SK-N-SH treated with all-trans-retinoic acid at 6 μM for 48 hours (cell line): ENCODE measurements at places on chromosomes 7 and 10.

DNA sequence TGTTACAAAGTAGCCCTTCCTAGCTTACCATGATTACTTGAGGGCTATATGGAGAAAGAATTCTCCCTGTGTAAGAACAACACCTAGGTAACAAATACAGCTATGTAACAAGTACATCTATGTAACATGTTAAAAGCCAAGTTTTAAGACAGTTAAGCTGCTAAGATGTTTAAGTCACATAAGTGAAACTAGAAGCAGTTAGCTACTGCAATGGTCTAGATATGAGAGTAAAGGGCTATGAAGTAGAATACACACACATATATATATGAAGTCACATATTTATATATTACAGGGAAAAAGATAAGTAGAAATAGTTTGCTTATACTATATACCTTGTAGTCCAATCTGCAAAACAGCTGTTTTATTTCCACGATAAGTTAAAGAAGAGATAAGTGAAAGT lies 14.4 kb downstream of the POT1 start:
- no peak for ATAC-seq

- ATAC-seq, result peak; percentile 44; the same call in 1 of the 3 replicates
Observed at GRCh38 chr10:107340326-107340725, 175.8 kb upstream of the SORCS1 start.

- peak; percentile 45; the same call in 1 of the 3 replicates for ATAC-seq
Observed at GRCh38 chr10:132371641-132372081, 25.3 kb upstream of the PWWP2B start.

GRCh38 chr10:103474077-103474476 lies 5.0 kb downstream of the CALHM3 start:
- no peak for ATAC-seq

GRCh38 chr10:72719941-72720592 lies 28.1 kb downstream of the MCU start:
- ATAC-seq, result no peak

- ATAC-seq, result no peak
Observed at GRCh38 chr7:52940481-52940880, 95.0 kb upstream of the POM121L12 start.
